NCI-H82 (cell line): ENCODE measurements at places on chromosomes 2 and 18.
A peak's percentile ranks its signal among the peaks of the same experiment; 100 is the strongest.

DNA sequence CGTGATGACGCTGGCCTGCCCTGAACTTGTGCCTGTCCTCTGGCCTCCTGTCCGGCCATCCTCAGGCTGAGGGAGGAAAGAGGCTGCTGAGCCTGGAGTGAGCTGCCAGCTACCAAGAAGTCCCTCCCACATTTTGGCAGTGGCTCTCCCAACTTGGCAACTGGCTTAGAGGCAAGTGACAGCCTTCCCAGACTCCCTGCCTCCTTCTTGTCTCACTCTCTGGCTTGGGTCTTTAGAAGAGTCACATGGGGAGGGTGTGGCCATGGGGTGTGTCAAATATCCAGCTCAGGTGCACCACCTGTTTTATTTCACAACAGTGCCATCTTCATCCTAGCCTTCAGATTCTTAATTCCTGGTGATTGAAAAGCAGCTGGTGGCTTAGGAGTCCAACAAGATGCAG, 222.9 kb downstream of the PRKCE start:
- DNase-seq = peak; percentile 22

DNA sequence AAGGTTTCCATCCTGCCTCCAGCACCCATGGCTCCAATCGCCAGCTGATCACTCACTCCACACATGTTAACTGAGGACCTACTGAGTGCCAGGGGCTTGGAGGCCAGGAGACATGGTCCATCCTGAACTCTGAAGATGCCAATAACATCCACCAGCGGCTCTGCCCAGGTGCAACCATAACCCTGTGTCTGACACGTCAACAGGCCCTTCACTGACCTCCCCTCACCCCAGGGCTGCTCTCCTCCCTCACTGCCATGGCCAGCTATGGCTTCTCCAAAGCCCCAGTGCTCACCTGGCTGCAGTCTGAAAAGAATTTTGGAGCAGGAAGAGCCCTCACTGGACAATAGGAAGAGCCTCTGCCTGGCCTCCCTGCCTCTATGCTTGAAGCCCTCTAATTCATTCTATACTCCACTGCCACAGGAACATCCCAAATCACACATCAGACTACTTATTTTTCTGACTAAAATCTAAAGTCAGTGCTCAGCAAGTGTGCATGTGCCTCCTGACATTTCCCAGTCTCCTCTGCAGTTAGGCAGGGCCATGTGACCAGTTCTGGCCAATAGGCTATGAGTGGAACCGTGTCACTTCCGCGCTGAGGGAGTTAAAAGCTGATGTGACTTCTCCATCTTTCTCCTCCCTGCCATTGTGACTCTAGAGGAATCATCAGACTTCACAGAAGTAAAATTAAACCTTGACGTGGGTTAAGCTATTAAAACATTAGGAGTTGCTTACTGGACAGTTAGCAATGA, 37.2 kb downstream of the ZBTB7C start:
- no peak for DNase-seq

- no peak for DNase-seq
Measured at GRCh38 chr2:166917415-166917814, 29.1 kb downstream of the XIRP2 start.

DNA sequence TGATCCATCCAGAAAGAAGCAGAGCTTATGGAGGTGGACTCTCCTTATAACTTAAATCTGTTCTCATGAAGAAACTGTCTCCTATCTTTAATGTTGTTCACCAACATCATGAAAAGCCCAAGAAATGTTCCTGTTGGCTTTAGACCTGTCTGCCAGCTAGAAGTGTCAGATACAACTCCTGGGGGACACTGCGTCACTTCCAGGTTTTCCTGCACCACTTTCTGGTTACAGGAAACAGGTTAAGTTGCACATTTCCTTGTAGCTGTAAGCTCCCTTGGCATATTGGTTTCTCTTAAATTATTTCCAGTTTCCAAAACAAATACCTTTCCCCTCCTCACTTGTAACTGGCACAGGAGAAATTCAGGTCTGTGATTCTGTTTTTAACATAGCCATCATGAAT, 2.9 kb downstream of the CEP68 start:
- DNase-seq = no peak

- DNase-seq = no peak
Measured at GRCh38 chr2:8494151-8494550, 187.7 kb upstream of the ID2 start.

GRCh38 chr2:163595028-163595427, 140.8 kb downstream of the FIGN start:
- DNase-seq = no peak

- no peak for DNase-seq
Measured at GRCh38 chr2:13905831-13906230, 726.7 kb upstream of the LRATD1 start.

- DNase-seq = no peak
Measured at GRCh38 chr2:187640926-187641510, 86.8 kb upstream of the TFPI start.
